ENCODE measurements at places on chromosomes 2 and 18.

DNA sequence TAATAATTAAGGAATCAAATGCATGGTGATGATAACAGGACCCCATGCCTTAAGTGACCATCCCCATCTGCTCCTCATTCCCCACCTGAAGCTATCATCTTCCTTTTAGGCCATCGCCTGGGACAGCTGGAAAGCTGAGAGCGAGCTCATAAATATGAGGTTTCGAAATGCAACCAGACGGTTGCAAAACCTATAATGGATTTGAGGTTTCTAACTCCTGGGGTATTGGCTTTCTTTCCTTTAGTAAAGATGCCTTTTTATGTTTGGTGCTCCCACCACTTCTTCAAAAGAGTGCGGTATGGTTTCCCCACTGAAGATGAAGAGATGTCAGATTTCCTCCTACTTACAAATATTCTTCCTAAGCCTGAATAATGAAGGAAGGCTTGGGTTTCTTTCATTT is 1589.5 kb upstream of the PIK3C3 start:
- no peak for DNase-seq

GRCh38 chr18:11671156-11671555 is 17.9 kb upstream of the GNAL start:
- DNase-seq, result no peak

- no peak for DNase-seq
These were observed 250.0 kb downstream of the SMAD2 start for GRCh38 chr18:47680488-47680887.

GRCh38 chr2:191696001-191696400 is 18.1 kb downstream of the NABP1 start:
- no peak for DNase-seq

DNA sequence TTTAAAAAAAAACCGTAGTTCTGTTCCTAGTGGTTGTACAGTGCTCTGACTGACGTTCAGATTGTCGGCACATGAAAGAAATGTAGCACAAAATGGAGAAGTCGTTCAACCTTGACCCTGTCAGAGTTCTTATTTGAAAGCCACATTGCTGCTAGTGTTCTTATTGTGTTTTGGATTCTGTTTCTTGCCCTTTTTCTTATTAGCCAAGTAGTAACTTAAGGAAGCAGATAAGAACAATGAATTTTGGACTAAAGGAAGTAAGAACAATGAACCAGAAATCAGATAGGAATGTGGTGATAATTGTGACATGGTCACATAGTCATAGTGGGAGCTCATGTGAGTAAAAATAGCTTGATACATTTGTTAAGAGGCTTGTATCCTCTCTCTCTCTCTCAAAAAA is 45.9 kb downstream of the RPIA start:
- no peak for DNase-seq

GRCh38 chr18:76130845-76131244 is 364.2 kb downstream of the ZNF516 start:
- no peak for DNase-seq

DNA sequence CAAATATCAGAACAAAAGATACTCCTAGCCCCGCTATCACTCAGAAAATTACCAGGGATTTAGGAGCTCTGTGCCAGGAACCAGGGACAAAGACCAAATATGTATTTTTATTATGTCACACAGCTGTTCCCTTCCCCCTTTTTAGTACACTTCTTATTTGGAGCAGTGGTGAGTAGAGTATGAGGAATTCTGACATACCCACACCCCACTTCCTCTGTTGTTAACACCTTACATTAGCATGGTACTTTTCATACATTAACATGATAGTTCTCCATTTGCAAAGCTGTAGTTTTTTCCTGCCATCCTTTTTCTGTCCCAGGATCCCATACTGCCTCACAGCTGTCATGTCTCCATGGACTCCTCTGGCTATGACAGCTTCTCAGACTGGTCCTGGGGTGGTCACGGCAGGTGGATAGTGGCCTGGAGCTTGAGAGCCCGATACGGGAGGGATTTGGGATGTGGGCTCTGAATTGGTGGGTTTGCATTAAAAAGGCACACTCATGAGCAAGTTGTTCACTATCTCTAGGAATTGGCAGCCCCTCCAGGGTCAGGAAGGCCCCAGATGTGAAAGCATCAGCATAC is 100.2 kb downstream of the SH3RF3 start:
- no peak for DNase-seq
